ENCODE measurements at places on chromosomes 5 and 9. TPM values are rescaled to one million over a fixed set of nuclear protein-coding genes. Genes with fewer than 3 reads are reported as not detected.

DNA sequence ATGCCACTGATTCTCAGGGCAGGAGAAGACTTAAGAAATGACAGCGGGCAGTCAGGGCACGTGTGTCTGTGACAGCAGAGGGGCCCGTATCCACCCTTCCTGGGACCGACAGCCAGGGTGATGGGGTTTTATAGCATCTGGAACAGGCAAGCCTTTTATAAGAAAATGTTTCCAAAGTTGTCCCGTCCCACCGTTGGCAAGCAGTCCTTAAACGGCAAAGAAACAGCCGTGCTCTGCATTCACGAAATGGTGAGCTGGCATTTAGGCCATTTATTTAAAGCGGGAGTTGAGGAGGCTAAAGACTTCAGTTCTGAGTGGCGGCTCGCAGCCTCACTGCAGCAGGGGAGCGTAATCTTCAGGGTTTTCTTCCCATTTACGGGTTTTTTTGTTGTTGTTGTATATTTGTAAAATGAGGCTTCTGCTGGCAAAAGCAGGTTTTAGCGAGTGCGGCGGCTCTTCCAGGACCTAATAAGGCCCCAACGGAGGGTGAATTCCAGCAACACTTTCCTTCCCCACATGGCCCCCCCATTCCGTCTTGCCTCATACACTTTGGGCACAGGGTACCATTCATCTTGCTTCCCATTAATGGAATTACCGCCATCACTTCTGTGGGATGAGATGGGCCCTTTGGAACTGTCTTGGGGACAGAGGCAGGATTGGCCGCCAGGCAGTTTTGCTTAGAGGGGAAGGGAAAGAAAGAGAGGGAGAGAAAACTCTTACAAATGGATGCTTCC lies 15.8 kb downstream of the NEK6 start:
- no peak for DNase-seq

DNA sequence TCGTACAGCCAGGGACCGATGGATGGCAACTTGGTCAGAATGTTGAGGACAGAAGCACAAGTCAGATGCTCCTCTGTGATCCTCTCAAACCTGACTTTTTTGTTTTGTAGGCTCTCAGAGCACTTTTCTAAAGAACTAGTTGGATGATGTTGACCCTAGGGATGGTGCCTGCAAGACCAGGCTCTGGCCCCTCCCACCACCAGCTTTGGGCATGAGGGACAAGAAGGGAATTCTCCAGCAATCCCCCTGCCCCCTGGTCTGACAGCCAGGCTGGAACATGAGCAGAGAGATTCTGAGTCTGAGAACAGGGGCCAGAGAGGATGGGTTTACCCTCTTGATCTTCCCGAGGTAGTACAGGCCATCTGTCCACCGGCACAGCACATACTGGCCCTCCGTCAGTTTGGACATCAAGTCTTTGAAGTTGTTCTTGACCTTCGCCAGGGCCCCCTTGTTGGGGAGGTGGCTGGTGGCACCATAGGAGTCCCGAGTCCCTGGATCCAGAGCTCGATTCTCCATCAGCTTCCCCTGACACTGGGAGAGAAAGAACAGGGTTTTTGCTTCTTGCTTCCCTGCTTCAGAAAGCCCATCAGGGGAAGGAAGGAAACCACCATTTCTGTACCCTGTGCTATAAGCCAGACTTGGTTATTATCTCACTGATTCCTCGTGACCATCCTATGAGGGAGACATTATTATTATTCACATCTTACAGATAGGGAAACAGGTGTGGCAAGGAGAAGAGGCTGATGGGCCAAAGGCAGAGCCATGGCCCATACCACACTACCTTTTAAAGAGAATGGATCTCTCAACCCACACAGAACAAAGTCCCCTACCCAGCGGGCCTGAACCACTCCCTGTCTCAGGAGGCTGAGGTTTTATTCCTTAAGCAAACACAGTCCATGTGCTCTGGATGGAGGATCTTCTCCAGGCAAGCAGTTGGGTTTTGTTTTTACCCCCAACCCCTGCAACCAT lies 2.5 kb downstream of the PHF19 start:
- DNase-seq, result no peak

GRCh38 chr9:125600194-125600593 lies 106.8 kb downstream of the MAPKAP1 start:
- no peak for DNase-seq

The TGFBI gene
- 1,765 TPM for polyA plus RNA-seq

DNA sequence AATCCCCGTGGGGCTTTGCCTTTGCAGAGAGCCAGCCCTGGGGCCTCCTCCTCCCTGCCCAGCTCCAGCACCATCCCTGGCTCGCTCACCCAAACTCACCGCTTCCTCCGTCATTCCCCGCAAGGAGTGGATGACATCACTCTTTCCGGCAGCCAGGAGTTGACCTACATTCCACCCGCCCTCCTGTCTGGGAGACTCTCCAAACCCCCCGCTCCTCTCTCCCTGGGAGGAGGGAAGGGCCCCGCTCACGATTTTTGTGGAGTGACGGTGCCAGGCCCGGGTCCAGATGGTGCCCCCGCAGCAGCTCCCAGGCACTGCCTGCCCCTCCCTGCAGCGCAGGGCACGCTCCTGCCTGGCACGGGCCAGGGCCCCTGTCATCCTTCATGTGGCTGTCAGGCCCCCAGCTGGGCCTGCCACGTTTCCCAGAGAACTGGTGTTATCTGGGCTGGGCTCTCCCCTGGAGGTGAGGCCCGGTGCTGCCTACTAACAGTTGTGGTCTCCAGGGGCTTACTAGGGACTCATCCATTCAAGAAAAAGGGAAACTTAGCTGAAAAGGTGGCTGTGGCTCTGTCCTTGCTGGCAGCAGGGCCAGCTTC lies 52.3 kb downstream of the NTNG2 start:
- DNase-seq, result peak; percentile 51

The MYOZ3 gene
- polyA plus RNA-seq, result 0.09 TPM

All from A549 (cell line).